ENCODE measurements at places on chromosomes 6 and 20. TPM values are rescaled to one million over a fixed set of nuclear protein-coding genes. Genes with fewer than 3 reads are reported as not detected.

The ATXN1 gene
- total RNA-seq: under 0.01 TPM

DNA sequence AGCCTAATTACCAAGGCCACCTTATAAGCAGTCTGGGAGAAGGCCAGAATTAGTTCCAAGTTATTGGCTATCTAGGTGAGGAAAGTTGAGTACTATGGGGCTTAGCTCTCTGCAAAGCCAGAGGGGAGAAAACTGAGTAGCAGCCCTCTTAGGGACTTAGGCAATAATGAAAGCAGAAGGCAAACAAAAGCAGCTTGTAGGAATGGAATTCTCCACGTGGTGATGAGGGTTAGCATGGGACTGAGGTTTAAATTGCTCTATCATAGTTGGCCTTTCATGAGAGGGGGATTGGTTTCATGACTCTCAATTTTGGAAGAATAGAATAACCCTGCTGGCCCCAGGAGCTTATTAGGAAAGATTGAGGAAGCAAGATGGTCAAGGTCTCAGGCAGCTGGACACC is 7.0 kb upstream of the UBE2J1 start:
- DNase-seq: no peak

GRCh38 chr6:140052736-140053729 is 678.6 kb upstream of the CITED2 start:
- peak; percentile 29 for DNase-seq

- DNase-seq: no peak
These were observed 6.2 kb downstream of the TMEM200A start for GRCh38 chr6:130371921-130372420.

- no peak for DNase-seq
These were observed 357.6 kb upstream of the ID4 start for GRCh38 chr6:19479551-19479950.

DNA sequence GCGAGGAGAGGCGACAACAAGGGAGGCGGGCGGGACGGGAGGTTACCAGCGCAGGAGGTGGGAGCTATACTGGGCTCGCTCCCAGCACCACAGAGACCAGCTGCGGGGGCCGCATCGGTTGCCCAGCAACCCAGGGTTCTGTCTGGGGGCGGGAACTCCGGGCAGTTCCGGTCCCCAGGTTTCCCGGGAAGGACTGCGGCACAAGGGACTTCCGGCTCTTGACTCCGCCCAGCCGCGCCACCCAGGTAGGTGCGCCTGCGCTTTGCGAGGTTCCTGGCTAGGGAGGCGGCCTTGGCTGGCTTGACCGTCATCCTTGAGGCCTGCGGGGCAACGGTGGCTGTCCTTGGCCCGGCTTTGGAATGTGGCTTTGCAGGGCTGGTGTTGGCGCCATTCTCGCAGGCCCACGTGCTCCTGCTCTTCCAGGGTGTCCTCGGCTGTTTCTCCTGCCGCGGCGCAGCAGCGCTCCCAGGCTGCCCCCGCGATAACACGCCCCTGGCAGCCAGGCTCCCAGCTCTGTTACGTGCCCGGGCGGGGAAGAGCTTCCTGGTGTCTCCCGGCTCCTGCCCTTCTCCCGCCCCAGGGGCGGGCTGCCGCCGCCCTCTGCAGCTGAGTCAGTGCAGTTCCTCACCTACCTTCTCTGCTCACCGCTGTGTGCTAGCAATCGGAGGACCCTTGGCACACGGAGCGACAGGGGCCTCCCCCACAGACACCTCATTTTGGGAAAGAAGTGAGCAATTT is at the start of gene RSPH3:
Gene RSPH3 (minus strand): TSS at position 537 of the 738 bp plus-strand sequence. CDS start 652 bp downstream, outside the sequence.
- peak; percentile 97 for DNase-seq
